B cell (primary cell): ENCODE measurements at places on chromosomes 4 and X.
A peak's percentile ranks its signal among the peaks of the same experiment; 100 is the strongest.

DNA sequence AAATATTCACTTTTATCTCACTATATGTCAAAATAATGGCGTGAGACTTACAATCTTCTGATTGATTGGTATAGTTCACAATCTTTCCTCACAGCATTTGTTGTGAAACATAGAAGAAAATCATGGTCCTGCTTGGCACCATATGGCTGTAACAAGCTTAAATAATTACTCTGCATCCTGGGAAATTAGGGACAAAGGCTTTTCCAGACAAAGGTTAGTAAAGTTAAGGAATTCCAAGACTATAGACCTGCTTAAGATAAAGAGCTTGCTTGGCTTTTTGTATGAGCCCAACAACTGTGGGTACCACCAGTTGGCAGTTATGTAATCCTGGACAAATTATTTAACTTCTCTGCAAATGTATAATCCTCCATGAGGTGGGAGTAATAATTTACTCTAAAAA lies 3.4 kb upstream of the PCDH18 start:
- no peak overlapping the region for H3K4me3 ChIP-seq
- no peaks in the 10 kb centered on the region for H3K4me1 ChIP-seq
- no peak overlapping the region for H3K27ac ChIP-seq
- peaks cover 2% of the 10 kb centered on the region for H3K27me3 ChIP-seq

DNA sequence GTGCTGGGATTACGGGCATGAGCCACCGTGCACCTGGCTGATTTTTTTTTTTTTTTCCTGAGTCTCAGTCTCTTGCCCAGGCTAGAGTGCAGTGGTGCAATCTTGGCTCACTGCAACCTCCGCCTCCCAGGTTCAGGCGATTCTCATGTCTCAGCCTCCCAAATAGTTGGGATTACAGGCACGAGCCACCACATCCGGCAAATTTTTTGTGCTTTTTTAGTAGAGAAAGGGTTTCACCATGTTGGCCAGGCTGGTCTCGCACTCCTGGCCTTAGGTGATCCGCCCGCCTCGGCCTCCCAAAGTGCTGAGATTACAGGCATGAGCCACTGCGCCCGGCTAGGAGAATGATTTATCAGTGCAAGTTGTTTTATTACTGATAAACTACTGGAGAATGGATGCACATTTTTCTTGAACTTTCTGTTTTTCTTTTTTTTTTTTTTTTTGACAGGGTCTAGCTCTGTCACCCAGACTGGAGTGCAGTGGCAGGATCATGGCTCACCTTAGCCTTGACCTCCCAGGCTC lies 39.7 kb upstream of the DHRSX start:
- H3K4me3 ChIP-seq, result no peak overlapping the region
- no peaks in the 10 kb centered on the region for H3K36me3 ChIP-seq
- no peak for DNase-seq
- no peak overlapping the region for H3K27ac ChIP-seq
- no peaks in the 10 kb centered on the region for H3K4me1 ChIP-seq

DNA sequence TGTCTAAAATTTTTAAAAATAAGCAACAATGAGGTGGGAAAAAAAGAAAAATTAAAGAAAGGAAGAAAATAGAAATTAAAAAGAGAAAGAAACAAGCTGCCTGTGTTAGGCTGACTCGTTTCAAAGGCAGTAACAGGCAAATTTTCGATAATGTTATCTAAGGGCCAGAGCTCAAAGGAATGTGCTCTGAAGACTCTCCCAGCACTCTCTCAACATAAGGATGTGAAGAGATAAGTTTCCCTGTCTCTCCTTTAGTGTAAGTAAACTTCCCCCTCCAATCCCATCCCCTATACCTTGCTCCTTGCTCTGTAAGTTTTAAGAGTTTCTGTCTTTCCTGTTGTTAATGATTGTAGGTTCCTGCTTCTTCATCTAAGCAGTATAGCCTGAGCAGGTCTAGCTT lies 172.8 kb downstream of the TEX13C start:
- H3K36me3 ChIP-seq, result no peaks in the 10 kb centered on the region
- H3K4me3 ChIP-seq, result no peak overlapping the region
- no peak overlapping the region for H3K27ac ChIP-seq
- H3K27me3 ChIP-seq, result no peaks in the 10 kb centered on the region
- no peaks in the 10 kb centered on the region for H3K4me1 ChIP-seq
- no peak for DNase-seq

- no peaks in the 10 kb centered on the region for H3K27me3 ChIP-seq
- peaks cover 92% of the 10 kb centered on the region for H3K4me1 ChIP-seq
- H3K36me3 ChIP-seq, result no peaks in the 10 kb centered on the region
- H3K27ac ChIP-seq, result peak overlapping the region; percentile 82
- H3K4me3 ChIP-seq, result peak overlapping the region; percentile 50
- peak; percentile 80 for DNase-seq
Measured at GRCh38 chr4:140807491-140808252, 51.5 kb upstream of the TBC1D9 start.

- H3K27me3 ChIP-seq, result no peaks in the 10 kb centered on the region
- no peaks in the 10 kb centered on the region for H3K36me3 ChIP-seq
- H3K4me3 ChIP-seq, result no peak overlapping the region
- H3K27ac ChIP-seq, result no peak overlapping the region
- no peaks in the 10 kb centered on the region for H3K4me1 ChIP-seq
Measured at GRCh38 chr4:10491401-10491800, 34.2 kb upstream of the ZNF518B start.

DNA sequence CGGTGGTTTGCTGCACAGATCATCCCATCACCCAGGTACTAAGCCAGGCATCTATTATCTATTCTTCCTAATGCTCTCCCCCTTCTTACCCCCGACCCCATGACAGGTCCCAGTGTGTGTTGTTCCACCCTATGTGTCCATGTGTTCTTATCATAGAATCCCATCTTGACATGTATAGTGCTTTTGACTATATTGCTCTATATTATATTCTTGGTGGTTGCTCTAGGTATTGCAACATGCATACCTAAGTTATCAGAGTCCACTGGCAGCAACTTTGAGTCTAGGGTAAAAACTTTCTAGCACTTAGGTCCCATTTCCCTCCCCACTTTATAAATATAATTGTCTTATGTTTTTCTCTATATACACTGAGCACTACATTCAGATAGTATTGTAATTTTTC lies 170.3 kb downstream of the TBX22 start:
- no peaks in the 10 kb centered on the region for H3K4me1 ChIP-seq
- no peaks in the 10 kb centered on the region for H3K36me3 ChIP-seq
- H3K27ac ChIP-seq, result no peak overlapping the region

GRCh38 chrX:124506066-124506465 lies 159.7 kb downstream of the SH2D1A start:
- no peak overlapping the region for H3K4me3 ChIP-seq
- no peaks in the 10 kb centered on the region for H3K4me1 ChIP-seq
- H3K27me3 ChIP-seq, result no peaks in the 10 kb centered on the region
- no peaks in the 10 kb centered on the region for H3K36me3 ChIP-seq
- no peak for DNase-seq
- no peak overlapping the region for H3K27ac ChIP-seq

- H3K27me3 ChIP-seq, result no peaks in the 10 kb centered on the region
- H3K27ac ChIP-seq, result no peak overlapping the region
- no peaks in the 10 kb centered on the region for H3K4me1 ChIP-seq
- H3K36me3 ChIP-seq, result no peaks in the 10 kb centered on the region
- H3K4me3 ChIP-seq, result no peak overlapping the region
- no peak for DNase-seq
Measured at GRCh38 chr4:188396037-188396436, 256.8 kb downstream of the TRIML1 start.
